Pancreas (tissue), 10 donors: ENCODE measurements at places on chromosomes 1 and 21. TPM values are rescaled to one million over a fixed set of nuclear protein-coding genes. Genes with fewer than 3 reads are reported as not detected.

- no peak for DNase-seq
These were observed 179.6 kb downstream of the LMO4 start for GRCh38 chr1:87508247-87508787.

- no peak for DNase-seq
These were observed 424 bp upstream of the NECAP2 start for GRCh38 chr1:16440131-16440469.

- DNase-seq = no peak
These were observed 27.9 kb downstream of the RERE start for GRCh38 chr1:8789314-8790214.

Gene TACSTD2
- 33.6 TPM for total RNA-seq

Gene C1orf116
- 10.2 TPM for total RNA-seq

Gene MROH7
- total RNA-seq = 2.2 TPM
